ENCODE measurements at places on chromosomes 5 and 9.

DNA sequence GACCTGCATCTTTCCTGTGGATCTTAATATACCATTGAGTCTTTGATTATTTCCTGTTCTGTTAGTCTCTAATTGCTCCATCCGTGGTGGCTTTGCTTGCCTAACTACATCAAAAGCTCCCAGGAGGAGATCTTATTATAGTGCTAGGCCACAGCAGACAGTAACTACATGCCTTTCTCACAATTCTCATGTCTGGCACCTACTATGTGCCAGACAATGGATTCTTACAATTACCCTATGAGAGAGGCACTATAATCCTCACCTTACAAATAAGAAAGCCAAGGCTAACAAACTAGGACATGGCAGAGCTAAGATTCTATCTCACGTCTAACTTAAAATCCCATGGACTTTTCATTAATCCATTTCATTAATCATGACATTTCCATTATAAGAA lies 70.3 kb upstream of the TARS1 start:
- no peak for DNase-seq

DNA sequence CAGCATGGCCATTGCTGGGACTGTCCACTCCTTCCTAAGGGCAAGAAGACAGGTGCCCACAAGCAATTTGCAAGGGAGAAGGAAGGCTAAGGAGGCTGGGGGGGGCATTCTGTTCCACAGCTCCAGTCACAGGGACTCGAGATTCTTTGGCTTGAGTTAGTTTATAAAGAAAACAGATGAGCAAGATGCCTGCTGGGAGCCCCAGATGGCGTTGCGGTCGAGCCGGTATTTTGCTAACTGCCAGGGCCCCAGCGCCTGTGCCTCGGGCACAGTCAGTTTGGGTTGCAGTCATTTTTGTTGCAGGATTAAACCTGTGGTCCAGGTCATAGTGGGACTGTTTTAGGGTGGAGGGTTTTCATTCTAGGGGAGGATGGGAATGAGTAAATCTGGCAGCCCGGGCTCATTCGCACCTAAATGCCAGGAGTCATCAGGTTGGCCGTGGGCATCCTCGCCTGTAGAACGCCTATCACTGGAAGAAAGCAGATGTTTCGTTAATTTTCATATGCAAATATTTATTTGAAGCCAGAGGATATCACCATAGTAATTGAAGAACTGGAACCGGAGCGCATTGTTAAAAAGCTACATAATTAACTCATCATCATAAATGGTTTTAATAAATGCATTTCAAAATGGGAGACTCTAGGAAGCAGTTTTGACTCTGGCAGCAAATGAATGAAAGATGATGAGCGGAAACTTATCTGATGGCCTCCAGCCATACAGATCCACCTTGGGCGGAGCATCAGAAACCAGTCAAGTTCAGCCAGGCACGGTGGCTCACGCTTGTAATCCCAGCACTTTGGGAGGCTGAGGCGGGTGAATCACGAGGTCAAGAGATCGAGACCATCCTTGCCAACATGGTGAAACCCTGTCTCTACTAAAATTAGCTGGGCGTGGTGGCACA lies 87.1 kb upstream of the FCN2 start:
- DNase-seq, result no peak

DNA sequence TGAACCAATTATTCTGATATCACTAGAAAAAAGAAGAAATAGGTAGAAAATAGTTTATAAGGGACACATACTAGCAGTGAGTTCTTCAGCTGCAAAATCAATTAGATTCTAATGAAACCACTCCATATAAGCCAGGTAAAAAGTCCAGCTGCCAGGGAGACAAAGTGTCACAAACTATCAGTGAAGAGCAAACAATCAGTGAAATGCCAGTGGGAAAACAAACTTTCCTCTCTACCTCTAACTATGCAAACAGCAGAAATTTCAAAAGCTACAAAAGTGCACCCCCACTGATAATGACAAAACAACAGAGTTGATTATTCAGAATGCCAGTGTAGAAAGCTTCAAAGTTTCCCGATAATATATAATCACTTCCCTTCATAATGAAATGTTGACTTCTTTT lies 637.2 kb upstream of the ITGA1 start:
- no peak for DNase-seq

DNA sequence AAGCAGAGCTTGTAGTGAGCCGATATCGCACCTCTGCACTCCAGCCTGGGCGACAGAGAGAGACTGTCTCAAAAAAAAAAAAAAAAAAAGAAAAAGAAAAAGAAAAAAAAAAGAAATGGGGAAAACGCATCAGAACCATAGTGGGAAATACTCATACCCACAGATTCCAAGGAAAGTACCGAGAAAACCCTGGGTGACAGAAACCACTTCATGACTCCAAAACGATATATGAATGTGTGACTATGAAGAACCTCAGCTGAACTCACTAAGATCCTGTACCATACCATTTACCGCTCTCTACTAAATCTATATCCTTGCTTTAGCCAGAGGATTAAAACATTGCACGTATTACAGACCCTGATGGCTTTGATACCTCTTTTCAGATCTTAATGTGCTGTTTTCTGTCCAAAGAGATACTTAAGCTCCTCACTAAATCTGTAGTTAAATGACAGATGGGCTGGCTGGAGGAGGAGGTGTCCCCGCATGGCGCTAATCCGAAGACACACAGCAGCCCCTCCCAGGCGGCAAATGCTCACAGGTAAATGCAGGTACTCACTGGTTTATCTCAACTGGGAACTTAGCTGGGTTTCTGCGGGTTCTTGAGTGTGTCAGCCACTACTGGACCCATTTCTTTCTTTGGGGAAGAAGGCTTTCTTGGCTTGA lies 2.8 kb downstream of the LPCAT1 start:
- no peak for DNase-seq

GRCh38 chr9:132507670-132508469 lies 74.5 kb upstream of the BARHL1 start:
- DNase-seq, result peak; percentile 44

DNA sequence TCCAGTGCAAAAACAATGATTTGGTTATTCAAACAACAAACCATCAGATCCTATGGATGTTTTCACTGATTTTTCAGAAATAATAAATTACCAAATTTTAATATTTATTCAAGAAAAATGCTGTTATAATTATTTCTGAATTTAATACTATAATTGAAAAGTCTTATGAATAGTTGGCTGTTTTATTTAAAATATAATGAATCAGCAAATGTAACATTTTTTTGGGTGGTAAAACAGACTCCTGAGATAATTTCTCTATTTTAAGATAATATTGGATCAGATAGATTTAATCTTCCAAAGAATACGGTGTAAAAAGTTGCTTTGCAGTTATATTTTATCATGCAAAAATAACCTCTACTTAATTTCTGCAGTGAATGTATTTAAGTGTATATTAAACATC lies 5.3 kb upstream of the GOLGA1 start:
- DNase-seq, result no peak

- DNase-seq, result no peak
Observed at GRCh38 chr5:127696683-127697082, 6.5 kb upstream of the CCDC192 start.

DNA sequence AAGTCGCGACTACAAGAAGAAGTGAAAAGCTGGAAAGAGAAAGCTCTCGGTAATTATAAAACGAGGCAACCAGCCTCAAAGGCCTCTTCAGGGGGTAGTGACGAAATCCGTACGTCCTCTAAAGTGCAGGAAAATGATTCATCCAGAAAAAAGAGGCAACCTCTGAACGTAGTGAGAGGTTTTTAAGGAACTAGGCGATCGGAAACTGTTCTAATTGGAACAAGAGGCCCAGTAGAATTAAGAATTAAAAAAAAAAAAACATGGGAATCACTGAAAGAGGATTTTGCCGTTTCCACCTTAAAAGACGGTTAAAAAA lies 1.0 kb downstream of the CSNK1A1 start:
- no peak for DNase-seq

GRCh38 chr9:69980041-69980440 lies 63.6 kb upstream of the MAMDC2 start:
- DNase-seq, result no peak

GRCh38 chr5:40754381-40755092 lies 1.2 kb downstream of the TTC33 start:
- no peak for DNase-seq

GRCh38 chr5:121049971-121050370 lies 585.9 kb downstream of the PRR16 start:
- no peak for DNase-seq

DNA sequence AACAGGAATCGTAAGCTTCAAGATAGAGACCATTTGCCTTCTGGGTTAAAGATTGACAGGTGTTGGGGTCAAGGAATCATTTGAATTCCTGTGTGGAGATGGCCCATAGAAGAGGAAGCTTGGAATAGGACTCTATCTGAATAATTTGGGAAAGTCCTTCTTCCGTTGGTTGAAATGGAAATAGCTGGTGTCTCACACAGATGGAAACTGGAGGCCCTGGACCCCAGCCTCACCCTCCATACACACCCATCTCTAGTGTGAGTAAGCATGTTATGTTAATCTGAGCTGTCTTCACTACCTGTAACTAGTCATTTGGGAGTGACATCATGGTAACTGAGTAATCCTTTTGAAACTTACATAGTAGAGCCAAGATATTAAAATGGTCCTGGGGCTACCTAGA lies 184.4 kb downstream of the CD180 start:
- DNase-seq, result no peak

- DNase-seq, result no peak
Observed at GRCh38 chr5:102595332-102595731, 96.5 kb upstream of the SLCO6A1 start.

GRCh38 chr9:16309469-16310271 lies 560.8 kb downstream of the BNC2 start:
- DNase-seq, result no peak

- DNase-seq, result no peak
Observed at GRCh38 chr5:171595801-171596231, 176.4 kb downstream of the FGF18 start.

- no peak for DNase-seq
Observed at GRCh38 chr5:163005949-163006348, 431.4 kb upstream of the CCNG1 start.

- peak; percentile 36 for DNase-seq
Observed at GRCh38 chr9:5629312-5630080, 589 bp downstream of the RIC1 start.

GRCh38 chr5:77707791-77708190 lies 68.3 kb downstream of the TBCA start:
- DNase-seq, result no peak

GRCh38 chr5:141855265-141856036 lies 22.8 kb downstream of the PCDH1 start:
- no peak for DNase-seq

DNA sequence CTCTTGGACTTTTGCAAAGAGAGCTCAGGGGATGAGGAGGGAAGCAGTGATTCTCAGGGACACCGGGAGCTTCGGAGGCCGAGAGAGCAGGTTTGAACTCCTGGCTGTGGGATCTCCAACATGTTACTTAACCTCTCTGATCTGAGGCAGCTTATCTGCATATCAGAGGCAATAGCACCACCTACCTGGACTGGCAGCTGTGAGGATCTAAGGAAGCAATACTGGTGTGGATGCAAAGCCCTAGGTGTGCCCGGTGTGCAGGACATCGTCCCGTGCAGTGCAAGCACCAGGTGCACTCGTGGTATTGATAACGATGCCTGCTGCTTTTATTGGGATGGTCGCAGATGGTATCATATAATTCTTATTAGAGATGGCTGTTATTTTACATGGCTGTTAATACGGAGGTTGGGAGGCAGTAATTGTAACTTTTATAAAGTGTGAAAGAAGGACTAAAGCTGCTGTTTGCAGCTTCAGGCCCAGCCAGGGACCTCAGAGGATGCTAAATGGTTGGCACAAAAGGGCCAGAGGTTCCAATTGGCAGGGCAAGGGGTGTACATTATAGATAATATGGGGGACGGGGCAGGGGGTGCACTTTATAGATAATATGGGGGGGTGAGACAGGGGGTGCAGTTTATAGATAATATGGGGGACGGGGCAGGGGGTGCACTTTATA lies 14.9 kb downstream of the COL5A1 start:
- no peak for DNase-seq

DNA sequence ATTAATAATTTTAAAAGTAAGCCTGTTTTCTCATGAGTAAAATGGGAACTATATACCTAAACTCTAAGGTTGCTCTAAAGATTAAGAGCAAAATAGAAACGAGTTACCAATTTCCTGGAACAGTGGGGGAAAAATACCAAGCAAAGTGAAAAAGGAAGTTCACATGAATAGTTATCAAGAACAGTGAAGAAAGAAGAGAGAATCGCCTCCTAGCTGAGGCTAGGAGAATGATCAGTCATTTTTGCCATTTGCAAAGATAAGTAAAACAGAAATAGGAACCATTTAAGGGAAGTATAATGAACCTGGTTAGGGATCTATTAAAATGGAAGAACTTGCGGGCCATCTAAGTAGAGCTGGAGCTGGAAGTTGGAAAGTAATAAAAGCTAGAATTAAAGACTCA lies 50.7 kb downstream of the P4HA2 start:
- peak; percentile 8 for DNase-seq

DNA sequence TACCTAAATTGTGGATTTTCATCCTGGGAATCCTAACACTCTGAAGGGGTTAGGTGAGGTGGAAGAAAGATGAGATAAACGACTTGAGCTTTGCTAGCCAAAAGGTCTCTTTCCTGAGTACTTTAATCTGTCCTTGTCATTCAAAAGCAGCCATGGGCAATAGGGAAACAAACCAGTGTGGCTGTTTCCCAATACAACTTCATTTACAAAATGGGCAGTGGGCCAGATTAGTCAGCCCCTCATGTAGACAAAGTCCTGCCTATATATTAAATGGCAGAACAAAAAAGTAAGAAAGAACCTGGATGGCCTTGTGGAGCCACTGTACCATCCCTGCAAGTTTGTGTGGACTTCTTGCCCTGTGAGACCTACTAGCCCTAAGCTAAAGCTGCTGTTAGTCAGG lies 51.0 kb upstream of the NFIL3 start:
- no peak for DNase-seq

DNA sequence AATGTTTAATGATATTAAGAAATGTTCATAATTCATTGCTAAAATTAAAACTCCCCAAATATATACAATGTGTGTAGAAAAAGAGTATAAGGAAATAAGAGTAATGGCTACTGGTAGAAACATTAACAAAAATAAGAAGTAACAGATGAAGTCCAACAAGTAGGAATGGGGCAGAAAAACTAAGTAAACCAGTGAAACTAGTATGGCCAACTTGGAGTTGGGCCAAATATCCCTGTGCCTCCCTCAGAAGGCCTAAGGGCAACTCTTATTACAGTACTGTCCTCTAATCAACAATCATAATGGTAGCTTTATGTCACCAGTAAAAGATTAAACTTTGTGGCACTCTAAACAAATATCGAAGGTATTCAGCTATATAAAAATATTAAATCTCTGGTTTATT lies 93.5 kb downstream of the SSBP2 start:
- DNase-seq, result no peak

DNA sequence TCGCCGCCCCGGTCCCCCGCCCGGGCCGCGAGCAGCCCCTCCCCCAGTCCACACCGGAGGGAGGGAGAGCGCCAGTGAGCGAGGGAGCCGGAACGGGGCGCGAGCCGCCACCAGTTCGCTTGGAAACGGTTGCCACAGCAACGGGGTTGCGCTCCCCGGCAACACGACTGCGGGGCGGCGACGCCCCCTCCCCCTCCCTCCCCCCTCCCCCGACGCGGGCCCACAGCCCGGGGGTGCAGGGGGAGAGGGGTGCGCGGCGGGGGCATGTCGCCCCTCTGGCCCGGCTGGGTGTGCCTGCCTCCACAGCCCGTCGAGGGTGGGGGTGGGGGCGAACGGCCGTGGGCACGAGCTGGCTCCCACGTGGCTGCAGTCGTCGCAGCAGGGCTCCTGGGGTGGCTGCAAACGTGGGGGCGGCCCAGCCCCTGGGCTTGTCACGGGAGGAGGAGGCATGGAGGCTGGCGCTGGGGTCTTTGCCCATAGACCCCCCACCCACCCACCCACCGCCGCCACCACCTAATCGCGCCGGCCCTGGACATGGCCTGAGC lies 524 bp downstream of the PRR7 start:
- DNase-seq, result peak; percentile 35
